ENCODE measurements at places on chromosomes 16 and 17.

DNA sequence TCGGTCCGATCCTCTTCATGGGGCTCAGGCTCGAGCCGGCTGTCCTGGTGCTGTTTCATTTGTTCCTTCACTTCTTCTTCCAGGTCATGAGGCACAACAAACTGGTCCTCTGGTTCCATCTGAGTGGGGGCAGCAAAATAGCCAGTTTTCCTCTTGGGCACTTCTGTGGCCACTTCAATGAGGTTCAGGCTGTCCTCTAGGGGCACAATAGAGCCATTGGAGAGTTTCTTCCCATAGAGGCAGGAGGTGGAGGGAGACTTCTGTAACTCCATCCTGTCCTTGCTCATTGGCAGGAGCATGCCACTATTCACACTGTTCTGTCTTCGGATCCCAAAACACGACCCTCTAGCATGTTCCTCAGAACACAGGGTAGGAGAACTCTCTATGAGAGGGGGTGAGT is 22.9 kb downstream of the MARVELD3 start:
- no peak for DNase-seq

GRCh38 chr16:9096416-9096952 is 5.0 kb downstream of the HAPSTR1 start:
- no peak for DNase-seq

DNA sequence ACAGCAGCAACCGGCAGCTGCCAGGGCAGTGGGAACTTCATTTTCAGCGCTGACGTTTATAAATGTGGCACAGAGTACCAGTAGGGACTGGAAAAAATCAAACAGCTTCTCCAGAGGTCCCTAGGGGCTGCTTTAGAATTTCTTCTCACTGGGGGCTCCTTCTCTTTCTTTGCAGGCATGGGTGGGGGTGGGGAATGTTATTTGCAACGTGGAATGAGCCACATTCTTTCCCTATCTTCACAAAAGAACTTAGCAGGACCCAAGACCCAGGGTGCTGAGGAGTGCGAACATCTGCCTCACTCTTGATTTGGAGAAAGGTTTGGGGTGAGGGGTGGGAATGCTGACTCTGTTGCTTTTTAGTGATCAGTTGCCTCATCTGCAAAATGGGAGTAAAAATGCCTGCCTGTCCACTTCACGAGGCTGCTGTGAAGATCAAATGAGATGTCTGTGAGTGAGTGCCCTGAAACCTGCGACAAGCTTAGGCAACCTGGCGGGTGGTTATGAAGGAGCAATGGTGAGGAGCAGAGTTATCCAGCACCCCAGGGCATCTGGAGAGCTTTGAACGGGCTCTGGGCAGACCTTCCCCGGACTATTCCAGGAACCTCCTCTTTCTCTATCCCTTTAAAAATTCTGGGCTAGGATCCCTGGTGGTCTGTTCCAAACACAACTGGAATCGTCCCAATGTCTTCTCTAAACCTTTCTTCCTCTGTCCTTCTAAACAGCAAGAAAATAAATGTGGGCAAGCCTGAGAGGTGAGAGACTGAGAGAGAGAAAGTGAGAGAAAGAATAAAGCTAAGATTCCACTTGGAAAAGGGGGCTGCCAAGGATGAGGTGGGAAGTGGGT is 10.7 kb upstream of the PIPOX start:
- no peak for DNase-seq

GRCh38 chr16:67869653-67870052 is 3.2 kb upstream of the EDC4 start:
- DNase-seq, result no peak

DNA sequence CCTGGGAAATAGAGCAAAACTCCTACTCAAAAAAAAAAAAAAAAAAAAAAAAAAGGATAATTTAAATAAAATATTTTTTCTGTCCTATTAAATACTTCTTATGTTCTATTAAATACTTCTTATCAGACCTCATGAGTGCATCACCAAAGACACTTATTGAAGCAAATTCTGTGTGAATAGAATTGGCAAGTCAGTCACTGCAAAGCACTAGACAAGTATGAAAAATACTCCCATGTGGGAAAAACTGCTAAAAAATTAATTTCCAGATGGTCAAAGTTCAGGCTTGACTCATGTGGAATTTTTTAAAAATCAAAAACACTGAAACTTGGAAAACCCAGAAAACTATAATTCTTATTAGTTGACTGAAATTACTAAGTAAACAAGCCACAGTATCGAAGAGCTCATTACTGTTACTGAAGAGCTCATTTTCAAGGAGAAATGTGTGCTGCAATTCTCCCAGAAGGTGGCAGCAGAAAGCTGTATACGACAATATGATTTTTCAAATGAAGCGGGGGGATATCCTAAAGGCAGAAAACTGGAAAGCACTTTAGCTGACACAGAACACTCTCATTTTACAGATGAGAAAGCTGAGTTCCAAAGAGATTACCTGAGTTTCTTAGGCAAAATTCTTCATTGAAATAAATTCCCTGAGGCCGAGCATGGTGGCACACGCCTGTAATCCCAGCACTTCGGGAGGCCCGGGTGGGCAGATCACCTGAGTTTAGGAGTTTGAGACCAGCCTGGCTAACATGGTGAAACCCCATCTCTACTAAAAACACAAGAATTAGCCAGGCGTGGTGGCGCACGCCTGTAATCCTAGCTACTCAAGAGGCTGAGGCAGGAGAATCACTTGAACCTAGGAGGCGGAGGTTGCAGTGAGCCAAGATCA is 15.9 kb upstream of the FBXO47 start:
- peak; percentile 38 for DNase-seq

- no peak for DNase-seq
Measured at GRCh38 chr17:30117675-30118081, 1.1 kb downstream of the NSRP1 start.

DNA sequence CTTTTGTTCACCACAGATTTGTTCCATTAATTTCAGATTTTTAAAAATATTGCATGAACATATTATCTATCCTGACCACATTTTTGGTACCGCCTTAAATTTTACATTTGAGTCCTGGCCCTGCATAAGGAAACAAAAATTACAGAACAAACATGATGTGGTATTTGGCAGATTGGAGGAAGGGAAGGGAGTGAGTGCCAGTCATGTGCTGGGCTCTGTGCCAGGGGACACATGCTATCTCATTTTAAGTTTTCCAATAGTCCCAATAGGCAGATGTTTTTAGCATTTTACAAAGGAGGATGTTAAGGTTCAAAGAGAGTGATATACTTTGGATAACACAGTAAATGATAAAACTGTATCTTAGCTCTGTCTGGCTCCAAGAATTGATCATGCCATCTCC is 185.1 kb downstream of the CDK5R1 start:
- peak; percentile 66 for DNase-seq

DNA sequence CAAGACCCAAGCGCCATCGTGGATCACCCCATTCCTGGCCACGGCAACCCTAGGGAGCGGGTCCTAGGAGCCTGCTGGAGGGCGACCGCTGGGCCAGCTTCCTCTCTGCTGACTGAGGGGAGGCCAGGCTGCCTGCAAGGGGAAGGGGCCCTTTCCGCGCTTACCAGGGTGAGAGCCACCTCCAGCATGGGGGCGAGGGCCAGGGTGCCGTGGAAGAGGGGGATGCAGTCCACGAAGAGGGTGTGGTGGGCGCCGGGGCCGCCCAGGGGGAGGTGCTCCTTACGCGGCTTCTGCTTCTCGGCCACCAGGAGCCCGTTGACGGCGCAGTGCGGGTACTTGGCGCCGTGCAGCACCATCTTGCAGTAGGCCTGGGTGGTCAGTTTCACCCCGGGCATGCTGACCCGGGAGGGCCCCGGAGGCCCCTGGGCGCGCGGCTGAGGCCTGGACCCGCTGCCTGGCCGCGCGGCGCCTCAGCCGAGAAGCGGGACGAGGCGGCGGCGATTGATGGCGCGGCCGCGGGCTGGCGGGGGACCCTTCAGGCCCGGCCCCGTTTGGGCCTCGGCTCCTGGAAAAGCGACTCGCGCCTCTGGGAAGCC is 345 bp downstream of the EMC8 start:
- DNase-seq, result peak; percentile 45

- DNase-seq, result no peak
Measured at GRCh38 chr17:45003877-45004276, 35.8 kb upstream of the C1QL1 start.

DNA sequence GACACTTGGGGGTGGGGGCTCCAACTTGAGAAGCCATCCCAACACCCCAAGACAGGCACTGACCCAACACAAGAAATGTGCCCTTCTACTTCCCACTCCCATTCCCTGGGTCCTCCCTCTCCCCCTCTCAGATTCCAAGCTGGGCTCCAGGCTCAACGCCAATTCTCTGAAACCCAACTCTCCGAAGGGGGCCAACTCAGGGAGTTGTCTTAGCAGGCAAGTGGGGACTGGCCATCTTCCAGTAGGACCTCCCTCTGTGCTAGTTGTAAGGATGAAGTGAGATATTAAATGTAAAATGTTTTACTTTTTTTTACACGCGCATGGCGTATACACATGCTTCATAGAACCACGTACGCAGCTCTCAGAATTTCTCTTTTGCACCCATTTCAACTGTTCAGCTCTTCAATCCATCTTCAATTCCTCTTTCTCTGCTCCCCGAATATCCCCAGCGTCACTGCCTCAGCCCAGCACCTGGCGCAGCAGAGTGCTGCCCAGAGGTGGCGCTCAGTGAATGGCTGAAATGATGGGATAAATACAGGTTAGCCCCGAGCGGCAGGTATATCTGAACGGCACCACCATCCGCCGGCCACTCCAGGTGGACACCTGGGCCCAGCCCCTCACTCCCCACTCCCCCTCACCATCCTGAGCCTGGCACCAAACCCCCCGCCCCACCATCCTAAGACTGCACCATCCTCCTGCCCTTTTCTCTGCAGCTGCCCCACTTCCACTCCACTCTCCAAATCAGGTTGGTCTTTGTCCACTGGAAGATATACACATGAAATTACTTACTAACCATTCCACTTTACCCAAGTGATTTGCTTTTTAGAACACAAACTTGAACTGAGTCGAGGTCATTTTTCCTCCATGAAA is 43.9 kb upstream of the TNRC6C start:
- DNase-seq, result no peak

DNA sequence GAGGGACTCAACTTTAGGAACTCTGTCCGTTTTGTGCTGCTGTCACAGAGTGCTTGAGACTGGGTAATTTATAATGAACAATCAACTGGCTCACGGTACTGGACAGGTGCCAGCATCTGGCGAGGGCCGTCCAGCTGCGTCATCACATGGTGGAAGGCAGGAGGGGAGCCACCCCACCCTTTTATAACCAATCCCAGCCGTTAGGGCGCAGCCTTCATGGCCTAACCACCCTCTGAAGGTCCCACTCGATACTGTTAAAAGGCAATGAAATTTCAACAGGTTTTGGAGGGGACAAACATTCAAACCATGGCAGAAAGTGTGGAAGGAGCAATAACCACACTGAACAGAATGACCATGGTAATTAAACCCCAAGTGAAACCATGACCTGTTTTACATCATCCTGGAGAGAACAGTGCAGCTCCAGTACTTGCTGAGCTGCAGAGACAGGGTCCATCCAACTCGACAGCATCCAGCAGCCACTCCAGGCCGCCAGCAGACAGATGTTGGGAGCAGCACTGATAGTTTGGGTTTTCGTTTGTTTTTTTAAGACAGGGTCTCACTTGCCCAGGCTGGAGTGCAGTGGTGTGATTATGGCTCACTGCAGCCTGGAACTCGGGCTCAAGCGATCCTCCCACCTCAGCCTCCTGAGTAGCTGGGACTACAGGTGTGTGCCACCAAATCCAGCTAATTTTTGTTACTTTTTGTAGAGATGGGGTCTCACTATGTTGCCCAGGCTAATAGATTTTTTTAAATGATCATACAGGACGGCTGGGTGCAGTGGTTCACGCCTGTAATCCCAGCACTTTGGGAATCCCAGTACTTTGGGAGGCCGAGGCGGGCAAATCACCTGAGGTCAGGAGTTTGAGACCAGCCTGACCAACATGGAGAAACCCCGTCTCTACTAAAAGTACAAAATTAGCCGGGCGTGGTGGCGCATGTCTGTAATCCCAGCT is 11.0 kb downstream of the CHMP6 start:
- DNase-seq, result peak; percentile 82

GRCh38 chr17:54969658-54970572 is 1.4 kb downstream of the STXBP4 start:
- no peak for DNase-seq

GRCh38 chr17:77188084-77189066 is 47.6 kb downstream of the SEC14L1 start:
- DNase-seq, result no peak

- peak; percentile 71 for DNase-seq
Measured at GRCh38 chr17:78923660-78924453, 1.3 kb downstream of the TIMP2 start.

- DNase-seq, result no peak
Measured at GRCh38 chr17:40980596-40980995, 3.5 kb downstream of the KRT40 start.

- no peak for DNase-seq
Measured at GRCh38 chr17:45367216-45367615, 50.4 kb upstream of the MAP3K14 start.

- DNase-seq, result no peak
Measured at GRCh38 chr16:47061204-47061603, 82.5 kb downstream of the NETO2 start.

DNA sequence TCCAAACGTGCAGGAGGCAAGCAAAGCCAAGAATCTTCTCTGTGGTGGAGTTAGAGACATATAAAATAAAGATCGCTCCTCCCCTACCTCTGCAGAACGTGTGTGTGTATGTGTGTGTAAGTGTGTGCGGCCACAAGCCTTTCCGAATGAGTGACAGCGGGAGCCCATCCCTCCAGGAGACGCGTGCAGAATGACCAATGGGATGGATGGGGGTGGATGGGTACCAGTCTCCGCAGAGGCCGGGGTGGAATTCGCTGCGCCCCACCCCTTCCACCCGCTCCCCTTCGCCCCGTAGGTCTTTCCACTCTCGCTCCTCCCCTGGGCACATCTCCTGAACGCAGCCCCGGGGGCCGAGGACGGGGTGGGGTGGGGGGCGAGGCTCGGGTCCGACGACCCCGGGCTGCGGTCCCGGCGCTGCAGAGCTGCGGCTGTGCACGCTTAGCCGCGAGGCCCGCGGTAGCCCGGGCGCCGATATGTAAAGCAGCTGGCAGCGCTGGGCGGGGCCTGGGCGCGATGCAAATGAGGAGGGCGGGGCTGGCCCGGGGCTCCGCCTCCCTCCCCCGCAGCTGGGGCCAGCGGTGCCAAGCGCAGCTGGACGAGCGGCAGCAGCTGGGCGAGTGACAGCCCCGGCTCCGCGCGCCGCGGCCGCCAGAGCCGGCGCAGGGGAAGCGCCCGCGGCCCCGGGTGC is at the start of gene PRKCB:
Gene PRKCB, plus strand, starts transcription at position 594 of the 688 bp plus-strand sequence.
- peak; percentile 81 for DNase-seq

DNA sequence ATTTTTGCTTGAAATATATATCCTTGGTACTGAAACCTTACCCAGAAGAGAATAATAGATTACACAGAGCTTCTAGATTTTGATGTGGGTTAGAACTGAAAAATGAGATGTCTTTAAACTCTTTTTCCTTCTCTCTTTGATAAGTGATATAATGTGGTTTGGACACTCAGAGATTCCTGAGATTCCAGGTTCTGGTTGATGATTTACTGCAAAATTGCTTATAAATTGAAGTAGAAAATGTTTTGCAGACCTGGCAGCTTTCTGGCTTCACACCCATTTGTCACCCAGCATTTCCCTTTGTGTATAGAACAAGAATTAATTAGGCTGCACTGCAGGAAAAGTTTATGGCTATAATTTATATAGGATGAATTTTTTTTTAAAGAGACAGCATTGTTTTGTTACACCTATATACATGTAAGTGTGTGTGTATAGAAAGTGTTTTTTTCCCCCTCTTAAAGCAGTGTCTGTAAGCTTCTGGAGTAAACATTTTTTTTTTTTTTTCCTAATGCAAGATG is 23.5 kb downstream of the AATF start:
- no peak for DNase-seq
